ENCODE measurements at places on chromosomes 5 and 9.

GRCh38 chr9:129836311-129837007, 1.2 kb downstream of the USP20 start:
- no peak for DNase-seq

DNA sequence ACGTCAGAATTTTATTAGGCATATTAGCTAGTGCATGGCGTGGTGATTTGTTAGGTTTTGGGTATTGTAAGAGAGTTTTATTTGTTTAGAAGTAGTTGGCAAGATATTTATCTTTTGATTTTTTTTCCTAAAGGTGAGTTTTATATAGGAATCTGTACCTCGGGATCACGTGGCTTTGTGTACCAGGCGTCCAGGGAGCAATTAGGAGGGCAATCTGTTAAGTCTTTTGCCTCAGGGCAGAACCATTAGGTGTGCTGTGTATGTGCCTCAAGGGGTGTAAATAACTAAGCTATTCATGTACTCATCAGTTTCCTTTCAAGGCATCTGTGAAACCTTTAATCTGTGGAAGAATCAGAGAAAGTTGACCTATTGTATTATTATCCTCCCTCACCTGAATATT, 39.4 kb downstream of the ZSWIM6 start:
- DNase-seq = no peak

DNA sequence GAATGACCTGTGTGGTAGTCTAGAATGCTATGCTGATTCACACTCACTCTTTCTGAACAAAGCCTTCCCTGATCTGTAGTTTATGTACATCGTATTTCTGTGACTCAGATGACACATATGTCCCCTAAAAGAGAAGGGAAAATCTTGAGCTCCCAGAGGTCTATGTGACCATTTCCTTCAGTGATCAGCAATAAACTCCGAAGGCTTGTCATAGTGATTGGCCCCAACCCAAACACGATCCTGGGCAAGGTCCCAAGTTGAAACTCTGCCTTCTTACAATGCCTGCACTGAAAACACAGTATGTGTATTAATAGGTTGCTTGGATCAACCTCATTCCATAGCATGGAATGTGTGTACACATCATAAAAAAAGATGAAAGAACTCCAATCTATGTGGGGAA, 685.8 kb downstream of the MAT2B start:
- peak; percentile 65 for DNase-seq

GRCh38 chr9:36392489-36392888, 7.6 kb downstream of the RNF38 start:
- DNase-seq = no peak

DNA sequence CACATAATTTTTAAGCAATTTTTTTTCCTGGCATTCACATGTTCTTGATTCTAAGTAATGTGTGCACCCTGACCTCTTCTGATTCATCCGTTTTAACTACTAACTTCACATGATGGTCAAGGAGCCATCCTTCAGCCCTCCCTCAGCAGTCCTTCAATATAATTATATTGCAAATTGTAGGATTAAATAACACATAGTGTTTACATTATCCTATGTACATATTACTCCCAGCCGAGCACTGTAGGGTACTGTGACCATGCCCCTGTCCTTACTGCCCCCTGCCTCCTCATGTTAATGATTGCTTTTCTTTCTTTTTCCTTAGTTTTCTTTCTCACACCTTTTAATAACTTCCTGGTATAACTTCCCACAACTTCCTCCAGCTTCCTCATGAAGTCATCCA, 96.3 kb upstream of the FANCC start:
- no peak for DNase-seq

- no peak for DNase-seq
These were observed 135.5 kb downstream of the GLIS3 start for GRCh38 chr9:4164356-4164755.

GRCh38 chr9:13841746-13842462, 472.0 kb downstream of the NFIB start:
- no peak for DNase-seq

GRCh38 chr5:135219868-135220267, 179.2 kb downstream of the MACROH2A1 start:
- DNase-seq = no peak

DNA sequence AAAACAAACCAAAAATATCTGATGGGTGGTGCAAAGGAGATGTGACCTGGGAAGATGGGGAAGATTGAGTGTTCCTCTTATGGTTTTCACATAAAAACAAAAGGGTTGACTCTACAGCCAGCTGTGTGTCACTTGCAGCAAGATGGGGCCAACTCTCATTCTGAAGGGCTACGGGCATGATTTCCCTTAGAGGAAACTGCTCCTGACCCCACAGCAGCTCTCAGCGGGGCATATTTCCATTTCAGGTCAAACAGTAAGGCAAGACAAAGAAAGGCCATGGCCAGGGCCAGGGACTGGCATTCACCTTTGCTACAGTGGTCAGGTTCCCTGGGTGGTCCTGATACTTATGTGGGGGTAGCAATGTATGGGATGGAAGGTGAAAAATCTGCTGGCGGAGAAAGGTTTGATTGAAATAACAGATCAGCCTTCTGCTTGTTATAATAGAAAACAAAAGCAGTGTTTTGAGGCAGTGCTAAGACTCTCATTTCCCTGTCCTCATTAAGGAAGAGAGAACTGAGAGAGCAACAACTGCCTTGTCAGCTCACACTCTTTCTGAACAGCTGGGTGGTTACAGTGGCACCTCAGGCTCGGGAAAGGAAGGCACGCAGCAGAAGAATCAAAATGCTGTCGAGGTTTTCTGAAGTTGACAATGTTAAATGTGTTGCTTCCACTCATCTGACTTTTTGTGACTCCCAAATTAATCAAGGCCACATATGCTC, 120.7 kb upstream of the PCA3 start:
- DNase-seq = no peak

GRCh38 chr5:35371951-35372426, 141.7 kb upstream of the PRLR start:
- DNase-seq = no peak

- no peak for DNase-seq
These were observed 41.2 kb downstream of the FREM1 start for GRCh38 chr9:14868772-14869583.

DNA sequence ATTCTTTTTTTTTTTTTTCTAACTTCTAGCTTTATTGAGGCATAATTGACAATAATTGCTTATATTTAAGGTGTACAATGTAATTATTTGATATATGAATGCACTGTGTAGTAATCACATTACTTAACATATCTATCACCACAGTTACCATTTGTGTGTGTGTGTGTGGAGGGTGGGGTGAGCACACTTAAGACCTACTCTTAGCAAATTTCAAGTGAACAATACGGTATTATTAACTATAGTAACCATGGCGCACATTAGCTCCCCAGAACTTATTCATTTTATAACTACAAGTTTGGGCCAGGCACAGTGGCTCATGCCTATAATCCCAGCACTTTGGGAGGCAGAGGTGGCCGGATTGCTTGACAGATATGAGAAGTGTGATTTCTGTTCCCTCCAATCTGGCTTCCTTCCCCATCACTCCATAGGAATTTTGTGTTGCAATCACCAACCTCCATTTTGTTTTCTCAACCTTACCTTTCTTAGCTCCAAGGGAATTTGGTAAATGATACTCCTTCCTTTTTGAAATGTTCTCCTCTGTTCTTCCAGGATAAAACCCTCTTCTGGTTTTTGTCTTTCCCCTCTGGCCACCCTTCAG, 14.9 kb downstream of the TXN start:
- no peak for DNase-seq

- no peak for DNase-seq
These were observed 138.1 kb downstream of the NXNL2 start for GRCh38 chr9:88672874-88673689.

DNA sequence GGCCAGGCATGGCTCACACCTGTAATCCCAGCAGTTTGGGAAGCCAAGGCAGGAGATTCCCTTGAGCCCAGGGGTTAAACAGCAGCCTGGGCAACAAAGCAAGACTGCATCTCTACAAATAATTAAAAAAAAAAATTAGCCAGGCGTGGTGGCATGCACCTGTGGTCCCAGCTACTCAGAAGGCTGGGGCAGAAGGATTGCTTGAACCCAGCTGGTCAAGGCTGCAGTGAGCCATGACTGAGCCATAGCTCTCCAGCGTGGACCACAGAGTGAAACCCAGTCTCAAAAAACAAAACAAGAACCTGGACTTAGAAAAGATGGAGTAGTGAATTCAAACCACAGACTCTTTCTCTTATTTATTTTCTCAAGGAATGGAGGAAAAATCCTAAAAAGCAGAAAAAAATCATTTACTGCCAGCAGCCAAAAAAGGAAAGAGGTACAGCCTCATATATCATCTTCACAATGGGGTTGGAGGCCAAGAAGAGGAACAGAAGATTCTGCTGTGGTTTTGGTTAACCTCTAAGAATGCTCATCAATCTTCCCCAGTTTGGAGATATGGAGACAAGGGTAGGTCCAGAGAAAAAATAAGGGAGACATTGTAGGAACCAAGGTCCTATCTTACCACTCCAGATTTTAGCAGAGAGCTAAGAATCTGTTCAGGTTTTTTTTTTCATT, 40.0 kb upstream of the MYO10 start:
- DNase-seq = peak; percentile 76

- DNase-seq = peak; percentile 3
These were observed 628.2 kb upstream of the KLF4 start for GRCh38 chr9:108117795-108118194.

- peak; percentile 52 for DNase-seq
These were observed 192.3 kb downstream of the DEPDC1B start for GRCh38 chr5:60507687-60508086.

GRCh38 chr9:21527579-21527978, 45.5 kb upstream of the IFNE start:
- DNase-seq = no peak

GRCh38 chr5:38532165-38532669, 24.2 kb downstream of the LIFR start:
- no peak for DNase-seq

- peak; percentile 38 for DNase-seq
These were observed 61.5 kb downstream of the LNPEP start for GRCh38 chr5:96997265-96997859.

DNA sequence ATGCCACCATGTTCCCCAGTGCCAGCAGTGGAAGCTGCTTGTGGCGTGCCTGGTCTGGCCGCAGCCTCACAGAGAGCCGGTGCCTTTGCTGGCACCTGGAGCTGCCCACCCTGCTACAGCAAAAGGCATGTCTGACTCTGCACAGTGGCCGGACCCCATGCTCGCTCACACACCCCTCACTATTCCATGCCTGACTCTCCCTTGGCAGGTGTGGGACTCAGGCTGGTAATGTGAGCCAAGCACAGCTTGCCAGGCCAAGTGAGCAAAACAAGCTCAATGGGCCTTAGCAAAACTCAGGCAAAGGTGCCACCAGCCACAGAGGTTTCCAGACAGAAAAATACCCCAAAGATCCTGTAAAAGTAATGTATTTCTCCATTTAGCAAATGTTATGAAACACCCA, 15.5 kb downstream of the GNA14 start:
- DNase-seq = no peak

DNA sequence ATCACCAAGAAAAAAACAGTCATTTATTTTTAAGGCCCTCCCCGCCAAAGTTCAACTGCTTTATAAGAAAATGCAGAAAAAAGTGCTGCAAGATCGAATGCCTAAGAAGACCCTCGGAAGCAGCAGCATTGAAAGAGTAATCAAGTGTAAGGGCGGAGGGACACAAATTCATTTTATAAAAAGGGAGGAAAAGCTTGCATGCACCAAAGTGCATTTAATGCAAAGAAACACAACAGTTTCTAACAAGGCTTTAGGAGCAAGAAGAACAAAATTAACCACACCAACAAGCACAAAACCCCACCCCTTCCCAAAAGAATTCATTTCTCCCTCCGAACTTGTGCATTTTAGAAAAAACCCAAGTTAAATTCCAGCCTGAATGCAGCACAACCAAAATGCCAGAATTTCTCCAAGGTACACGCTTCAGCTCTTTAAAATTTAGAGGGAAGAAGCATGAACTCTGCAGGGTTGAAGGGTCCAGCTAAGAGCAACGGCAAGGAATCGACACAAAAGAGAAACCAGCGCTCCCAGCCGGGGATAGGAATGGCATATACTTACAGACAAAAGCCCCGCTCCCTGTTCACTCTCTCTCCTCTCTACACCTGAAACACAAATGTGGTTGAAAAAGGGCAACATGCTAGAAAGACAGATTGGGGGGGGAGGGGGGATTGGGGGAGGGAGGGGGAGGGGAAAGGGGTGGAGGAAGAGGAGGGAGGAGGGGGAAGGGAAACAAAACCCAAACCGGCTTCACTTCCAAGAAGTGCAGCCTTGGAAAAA, at the start of gene NREP:
TSS of gene NREP (minus strand) at position 614 of the 774 bp plus-strand sequence. CDS start 1,422 bp downstream, outside the sequence.
- no peak for DNase-seq

DNA sequence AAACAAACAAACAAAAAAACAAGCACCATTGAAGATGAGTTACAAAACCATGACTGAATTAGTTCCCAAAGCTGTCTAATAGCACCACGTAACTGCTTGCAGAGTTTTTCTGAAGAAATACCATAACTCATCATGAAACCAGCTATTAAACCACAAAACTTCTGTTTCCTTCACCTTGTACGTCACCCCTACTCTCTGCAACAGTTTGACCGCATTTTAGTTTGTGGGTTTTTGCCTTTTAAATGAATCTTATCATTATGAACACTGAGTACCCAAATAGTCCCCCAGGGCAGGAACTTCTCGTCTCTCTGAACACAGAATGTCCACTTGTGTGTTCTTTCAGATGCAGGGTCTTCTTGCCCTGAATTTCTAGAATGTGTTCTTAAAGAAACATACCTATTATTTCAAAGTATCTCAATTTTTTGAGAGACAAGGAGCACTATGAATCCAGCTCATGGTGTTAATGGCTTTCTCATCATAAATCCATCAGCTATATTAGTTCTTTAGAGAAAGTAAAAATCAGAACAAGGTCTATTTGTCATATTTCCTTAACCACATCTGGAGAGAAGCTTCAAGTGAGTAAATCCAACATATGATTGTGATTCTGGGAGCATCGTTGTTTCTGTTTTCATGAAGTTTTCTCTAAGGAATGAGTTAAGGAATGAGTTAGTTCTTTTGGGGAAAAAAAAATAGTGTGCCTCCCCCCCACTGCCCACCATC, 210.6 kb downstream of the AUH start:
- peak; percentile 96 for DNase-seq

DNA sequence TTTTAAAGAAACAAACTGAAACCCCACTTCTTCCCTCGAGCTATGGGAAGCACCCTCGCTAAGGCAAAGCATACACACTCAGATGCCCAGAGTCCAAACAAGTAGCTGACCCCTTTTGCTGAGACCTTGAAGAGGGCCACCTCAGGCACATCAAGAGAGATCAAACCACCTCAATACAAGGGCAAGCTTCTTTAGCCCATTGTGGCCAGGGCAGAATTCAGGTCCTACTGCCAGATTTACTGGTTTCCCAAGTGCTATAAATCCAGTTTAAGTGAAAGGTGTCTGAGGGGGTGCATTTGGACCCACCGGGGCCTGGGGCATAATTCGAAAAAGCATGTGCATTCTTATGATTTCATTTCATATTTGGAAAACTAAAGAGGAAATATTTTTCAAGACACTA, 40.4 kb downstream of the NEURL1B start:
- no peak for DNase-seq

GRCh38 chr5:33530183-33531036, 89.6 kb downstream of the TARS1 start:
- DNase-seq = no peak

DNA sequence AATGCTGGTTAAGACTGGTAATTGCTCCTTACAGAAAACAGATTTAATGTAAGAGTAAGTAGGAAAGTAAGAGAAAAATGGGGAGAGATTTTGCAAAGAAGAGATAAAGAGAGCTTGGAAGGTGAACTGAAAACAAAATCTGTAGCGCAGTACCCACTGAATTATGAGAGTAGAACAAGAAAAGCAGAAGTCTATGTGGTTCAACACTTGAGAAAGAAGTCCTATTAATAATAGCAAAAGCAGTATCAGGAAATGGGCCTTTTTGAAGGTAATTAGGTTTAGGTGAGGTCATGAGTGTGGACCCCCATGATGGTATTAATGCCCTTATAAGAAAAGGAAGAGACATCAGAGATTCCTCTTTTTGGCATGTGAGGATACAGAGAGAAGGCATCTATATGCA, 460.6 kb downstream of the CETN3 start:
- DNase-seq = no peak
